Bone marrow (tissue), 2 donors: ENCODE measurements at places on chromosomes 3 and 15.

- DNase-seq, result no peak
Observed at GRCh38 chr3:116815831-116816588, 106.4 kb downstream of the TUSC7 start.

DNA sequence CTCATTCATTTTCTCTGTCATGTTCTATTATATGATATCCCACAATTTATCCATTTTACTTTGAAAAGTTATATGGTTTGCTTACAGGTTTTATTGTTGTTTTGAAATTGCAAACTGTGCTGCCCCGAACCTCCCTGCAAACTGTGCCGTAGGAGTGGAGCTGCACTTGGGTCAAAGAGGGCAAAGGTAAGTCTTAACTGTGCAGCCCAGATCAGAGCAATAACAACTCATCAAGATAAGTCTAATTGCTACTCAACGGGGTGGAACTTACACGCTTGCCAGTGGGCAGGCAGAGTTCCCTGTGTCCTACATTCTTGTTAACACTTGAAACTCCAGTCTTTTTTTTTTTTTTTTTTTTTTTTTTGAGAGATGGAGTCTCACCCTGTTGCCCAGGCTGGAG lies 33.2 kb downstream of the ZDHHC19 start:
- no peak for DNase-seq

DNA sequence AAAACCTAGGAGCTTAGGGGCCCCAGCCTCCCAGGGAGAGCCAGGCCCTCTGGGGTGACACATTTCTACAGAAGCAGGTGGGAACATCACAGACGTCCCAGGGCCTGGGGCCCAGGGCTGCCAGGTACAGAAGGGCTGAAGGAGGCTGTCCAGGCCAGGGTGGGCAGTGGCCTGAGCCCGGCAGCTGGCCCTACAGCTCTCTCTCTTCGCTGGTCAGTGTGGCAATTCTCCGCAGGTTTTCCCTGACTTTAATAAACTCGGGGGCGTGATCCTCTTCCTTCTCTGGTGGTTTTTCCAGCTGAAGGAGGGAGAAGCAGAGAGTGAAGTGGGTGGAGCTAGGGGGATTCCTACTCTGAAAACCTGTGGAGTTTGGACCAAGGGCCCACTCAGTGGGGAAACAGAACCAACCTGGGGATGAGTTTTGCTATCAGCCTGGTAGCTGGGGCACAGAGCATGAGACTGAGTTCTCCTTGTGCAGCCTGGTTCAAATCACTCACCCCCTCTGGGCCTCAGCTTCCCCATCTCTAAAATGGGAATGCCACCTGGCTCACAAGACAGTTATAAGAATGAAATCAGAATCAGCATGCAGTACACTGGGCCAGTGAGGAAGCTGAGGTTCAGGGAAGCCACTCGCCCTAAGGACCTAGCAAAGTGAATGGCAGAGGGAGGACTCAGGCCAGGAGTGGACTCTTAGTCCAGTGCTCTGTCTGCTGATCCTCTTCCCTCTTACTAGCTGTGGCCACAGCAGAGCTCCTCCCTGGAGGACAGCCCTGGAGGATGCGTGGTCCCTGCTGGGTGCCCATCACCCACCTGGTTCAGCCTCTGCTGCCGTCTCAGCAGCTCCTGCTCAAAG lies 10.6 kb downstream of the FAM107A start:
- no peak for DNase-seq

DNA sequence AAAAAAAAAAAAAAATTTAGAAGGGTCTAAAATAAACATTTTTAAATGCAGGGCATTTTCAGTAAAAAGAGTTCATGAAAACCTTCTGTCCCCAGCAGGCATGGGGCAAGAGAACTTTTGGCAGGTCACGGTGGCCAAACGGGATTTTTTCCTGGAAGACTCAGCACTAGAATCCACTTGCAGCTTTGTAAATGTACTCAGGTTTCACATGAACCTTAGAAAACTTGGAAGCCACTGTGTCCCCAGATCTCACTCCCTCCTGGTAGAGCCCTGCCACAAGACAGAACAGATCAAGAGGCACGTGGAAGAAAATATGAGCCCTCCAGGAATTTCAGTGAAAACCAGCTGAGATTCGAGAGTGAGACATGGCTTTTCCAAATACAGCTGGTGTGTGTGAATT lies 2.1 kb upstream of the GNB5 start:
- DNase-seq, result no peak

GRCh38 chr3:147356145-147356908 lies 50.0 kb downstream of the ZIC4 start:
- DNase-seq, result no peak

GRCh38 chr15:23384371-23384770 lies 29.8 kb downstream of the GOLGA8S start:
- no peak for DNase-seq

- no peak for DNase-seq
Observed at GRCh38 chr15:65094294-65094995, 17.9 kb downstream of the KBTBD13 start.

DNA sequence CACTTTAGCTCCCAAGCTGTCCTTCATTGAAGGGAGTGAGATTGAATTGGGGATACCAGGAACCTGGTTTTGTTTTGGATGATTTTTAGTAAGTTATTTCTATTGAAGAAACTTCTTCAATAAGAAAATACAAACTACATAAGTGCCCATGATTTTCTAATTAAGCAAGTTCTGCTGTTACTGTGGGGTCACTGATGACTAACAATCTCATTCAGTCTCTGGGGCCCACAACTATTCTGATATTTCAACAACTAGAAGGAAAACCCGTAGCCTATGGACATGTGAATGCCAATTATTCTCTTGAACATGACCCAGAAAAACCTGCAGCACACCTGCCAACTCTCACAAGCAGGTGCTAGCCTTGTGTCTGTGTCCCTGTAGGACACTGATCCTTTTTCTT lies 184.6 kb downstream of the DCLK3 start:
- no peak for DNase-seq

GRCh38 chr3:5579139-5579602 lies 391.7 kb downstream of the EDEM1 start:
- no peak for DNase-seq

DNA sequence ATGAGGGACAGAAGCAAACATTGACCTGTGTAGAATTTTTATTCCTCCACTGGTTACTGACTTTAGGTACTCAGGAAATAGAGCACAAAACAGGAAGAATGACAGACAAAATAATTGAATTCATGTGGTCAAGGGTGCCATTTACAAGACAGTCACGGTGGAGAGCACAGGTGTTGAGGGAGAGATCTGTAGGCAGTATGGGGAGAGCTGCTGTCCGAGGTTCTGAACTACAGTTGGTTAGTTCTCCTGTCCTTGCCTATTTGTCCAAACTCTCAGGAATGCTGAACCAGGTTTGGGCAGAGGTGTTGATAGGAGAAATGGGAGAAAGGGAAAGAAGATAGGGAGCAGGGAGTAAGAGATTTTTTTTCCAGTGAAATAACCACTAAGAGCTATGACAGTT lies 178.5 kb upstream of the ZBTB20 start:
- DNase-seq, result no peak

GRCh38 chr3:29153811-29154210 lies 127.1 kb upstream of the RBMS3 start:
- DNase-seq, result no peak

- no peak for DNase-seq
Observed at GRCh38 chr15:34621675-34622074, 38.2 kb upstream of the GOLGA8B start.

- no peak for DNase-seq
Observed at GRCh38 chr3:40793730-40794129, 269.0 kb downstream of the ZNF621 start.

DNA sequence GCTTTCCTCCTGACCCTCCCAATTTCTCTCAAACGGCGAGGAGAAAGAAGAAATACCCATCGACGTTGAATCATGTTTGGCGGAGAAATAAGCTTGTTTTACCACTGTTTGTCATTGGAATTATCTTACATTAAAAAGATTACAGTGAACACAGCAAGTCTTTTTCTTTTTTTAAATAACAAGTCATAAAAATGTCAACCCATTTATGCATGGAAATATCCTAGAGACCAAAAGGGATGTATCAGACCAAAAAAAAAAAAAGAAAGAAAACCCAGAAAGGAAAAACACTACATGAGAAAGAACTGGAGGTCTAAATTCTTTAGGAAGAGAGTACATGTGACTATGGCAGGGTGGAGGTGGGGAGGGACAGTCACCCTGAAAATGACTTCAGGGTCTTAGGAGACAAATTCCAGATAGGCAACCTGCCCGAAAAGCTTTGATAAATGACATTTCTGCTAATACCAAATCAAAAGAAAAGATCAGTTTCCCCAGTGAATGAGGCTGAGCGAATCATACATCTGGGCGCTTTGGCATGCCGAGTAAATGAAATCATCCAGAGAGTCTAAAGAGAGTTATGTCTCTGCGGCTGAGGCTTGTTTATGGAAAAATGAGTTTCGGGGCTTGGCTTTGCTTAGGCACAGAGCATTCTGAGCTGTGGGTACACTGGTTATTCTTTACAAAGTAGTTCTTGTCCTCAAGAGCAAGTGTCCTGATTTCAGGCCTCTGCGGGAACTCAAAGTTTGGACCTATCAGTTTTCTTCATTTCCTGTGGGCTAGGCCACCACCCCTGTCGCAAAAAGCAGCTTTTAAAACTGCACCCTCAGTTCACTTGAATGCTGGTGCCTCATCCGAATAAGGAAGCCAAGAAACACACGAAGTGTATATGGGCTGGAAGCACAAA lies 110.1 kb upstream of the TGFBR2 start:
- DNase-seq, result no peak

DNA sequence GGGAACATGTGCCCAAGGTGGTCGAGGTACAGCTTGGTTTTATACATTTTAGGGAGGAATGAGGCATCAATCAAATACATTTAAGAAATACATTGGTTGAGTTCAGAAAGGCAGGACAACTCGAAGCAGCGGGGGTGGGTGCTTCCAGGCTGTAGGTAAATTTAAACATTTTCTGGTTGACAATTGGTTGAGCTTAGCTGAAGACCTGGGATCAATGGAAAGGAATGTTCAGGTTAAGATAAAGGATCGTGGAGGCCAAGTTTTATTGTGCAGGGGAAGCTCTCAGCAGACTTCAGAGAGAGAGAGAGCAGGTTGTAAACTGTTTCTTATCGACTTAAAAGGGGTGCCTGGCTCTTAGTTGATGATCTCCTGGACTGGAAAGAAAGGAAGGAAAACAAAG lies 11.3 kb downstream of the CPN2 start:
- no peak for DNase-seq

DNA sequence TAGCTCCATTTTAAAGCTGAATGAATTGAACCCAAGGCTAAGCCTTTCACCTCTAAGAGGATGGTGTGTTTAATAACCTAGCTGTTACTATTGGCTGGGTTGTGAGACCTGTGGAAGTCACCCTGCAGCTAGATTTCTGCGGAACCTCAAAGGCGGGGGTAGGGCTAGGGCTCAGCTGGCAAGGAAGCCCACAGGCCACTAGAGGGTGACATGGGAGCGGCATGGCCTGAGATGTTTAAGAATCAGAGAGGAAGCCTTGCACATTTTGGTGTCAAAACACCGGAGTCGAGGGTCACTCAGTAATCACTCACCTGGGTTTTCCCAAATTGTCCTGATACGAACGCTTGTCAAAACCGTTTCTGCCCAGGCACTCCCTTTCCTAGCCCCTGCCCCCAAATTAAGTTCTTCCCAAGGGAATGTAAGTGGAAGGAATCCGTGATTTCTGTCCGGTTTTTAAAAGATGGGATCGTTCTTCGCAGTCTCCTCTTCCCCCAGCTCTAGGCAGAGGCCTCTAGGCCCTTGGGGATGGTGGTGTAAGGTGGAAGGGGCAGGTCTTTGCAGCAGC lies 3.8 kb upstream of the ACAD9 start:
- peak; percentile 59 for DNase-seq

GRCh38 chr3:9351709-9352126 lies 11.1 kb upstream of the THUMPD3 start:
- DNase-seq, result no peak

DNA sequence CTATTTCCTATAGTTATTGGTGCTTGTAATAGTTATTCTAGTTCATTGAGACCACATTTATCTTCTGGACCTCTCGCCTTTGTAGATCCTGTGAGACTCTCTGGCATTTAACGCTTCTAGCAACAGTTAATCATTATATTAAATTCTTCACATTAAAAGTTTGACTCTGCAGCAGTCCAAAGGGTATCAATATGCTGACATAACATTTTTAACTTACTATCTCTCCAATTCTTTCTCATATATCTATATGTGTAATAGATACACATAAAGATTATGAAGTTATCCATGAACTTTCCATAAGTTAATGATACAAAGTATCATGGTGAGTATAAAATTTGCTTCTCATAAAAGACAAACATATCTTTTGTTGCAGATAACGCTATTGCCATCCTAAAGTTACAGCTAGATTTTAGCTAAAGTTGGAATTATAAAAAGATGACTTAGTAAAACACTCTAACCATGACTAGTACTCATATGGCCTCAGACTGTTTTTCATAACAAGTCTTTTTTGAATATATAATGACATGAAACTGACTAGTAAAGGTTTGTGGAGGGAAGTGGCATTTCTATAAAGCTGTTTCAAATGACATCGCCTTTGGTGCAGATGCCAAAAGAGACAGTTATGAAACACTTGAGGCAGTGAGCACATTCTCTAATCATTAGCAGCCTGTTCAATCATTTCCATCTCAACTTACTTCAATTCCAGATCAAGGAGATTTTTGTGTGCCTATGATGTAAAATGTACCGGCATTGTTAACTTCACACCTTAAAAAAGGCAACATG lies 379.3 kb upstream of the CBLB start:
- no peak for DNase-seq

DNA sequence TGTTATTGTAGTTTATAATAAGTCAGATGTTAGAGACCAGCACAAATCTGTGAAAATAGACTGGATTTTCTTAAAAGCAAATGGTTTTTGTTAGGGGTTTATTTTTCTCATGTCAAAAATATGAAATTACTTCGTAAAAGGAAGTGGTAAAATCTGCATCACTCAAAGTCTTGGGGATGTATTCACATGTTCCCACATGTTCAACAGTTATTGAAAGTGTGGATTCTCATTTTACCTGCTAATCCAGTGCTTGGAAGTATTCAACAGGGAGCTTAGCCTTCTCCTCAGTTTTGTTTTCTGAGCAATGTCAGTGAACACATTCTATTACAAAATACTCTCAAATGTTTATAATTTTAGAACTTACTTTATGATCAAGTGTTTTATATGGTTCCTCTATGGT lies 352.0 kb downstream of the SOX2 start:
- no peak for DNase-seq

- no peak for DNase-seq
Observed at GRCh38 chr3:51557993-51558392, 19.5 kb downstream of the RAD54L2 start.

DNA sequence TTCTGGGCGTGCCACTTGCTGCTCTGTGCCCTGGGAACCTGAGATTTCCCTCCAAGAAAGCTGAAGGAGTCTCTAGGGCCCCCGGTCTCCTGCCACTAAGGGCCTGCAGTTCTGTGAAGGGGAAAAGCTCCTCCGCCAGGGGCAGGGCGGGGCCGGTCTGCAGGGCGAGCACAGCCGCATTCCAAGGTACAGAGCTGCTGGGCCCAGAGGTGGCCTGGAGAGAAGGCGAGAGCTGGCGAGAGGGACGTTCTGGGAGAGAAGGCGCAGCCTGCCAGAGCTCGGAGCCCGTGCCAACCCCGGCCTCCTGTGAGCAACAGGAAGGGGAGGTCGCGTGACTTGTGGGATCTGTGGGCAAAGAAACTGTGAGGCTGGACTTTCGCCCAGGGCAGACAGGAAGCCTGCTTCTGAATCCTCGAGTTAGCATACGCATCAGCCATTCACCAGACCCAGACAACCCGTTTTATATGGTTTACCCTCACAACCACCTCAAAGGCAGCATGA lies 500.4 kb downstream of the SHQ1 start:
- DNase-seq, result peak; percentile 33

- no peak for DNase-seq
Observed at GRCh38 chr15:90419738-90420406, 31.8 kb downstream of the IQGAP1 start.

- no peak for DNase-seq
Observed at GRCh38 chr3:48142316-48142870, 45.8 kb downstream of the CDC25A start.
